ENCODE measurements at places on chromosomes 6 and 20. TPM values are rescaled to one million over a fixed set of nuclear protein-coding genes. Genes with fewer than 3 reads are reported as not detected.

Gene RPP21
- 31.7 TPM for polyA plus RNA-seq

Gene PTPRT
- polyA plus RNA-seq: 1.4 TPM

Gene ZNF343
- polyA plus RNA-seq: 13.1 TPM

Gene PLA2G7
- 0.73 TPM for polyA plus RNA-seq

Gene SYNDIG1
- 6.4 TPM for polyA plus RNA-seq

Gene MAP3K7
- 58.5 TPM for polyA plus RNA-seq

Gene CCDC170
- 2.8 TPM for polyA plus RNA-seq

Gene F13A1
- 58.9 TPM for polyA plus RNA-seq

Gene BPIFA2
- not detected for polyA plus RNA-seq

Gene HLA-G
- 17.0 TPM for polyA plus RNA-seq

Gene HLA-DQA1
- 4.9 TPM for polyA plus RNA-seq

Gene SLC22A7
- 0.23 TPM for polyA plus RNA-seq

Gene LST1
- polyA plus RNA-seq: 7.1 TPM

GRCh38 chr20:24691901-24692351, 222.5 kb downstream of the SYNDIG1 start:
- DNase-seq: no peak

- DNase-seq: peak; percentile 71
Observed at GRCh38 chr6:165884813-165885765, 222.0 kb upstream of the PDE10A start.

DNA sequence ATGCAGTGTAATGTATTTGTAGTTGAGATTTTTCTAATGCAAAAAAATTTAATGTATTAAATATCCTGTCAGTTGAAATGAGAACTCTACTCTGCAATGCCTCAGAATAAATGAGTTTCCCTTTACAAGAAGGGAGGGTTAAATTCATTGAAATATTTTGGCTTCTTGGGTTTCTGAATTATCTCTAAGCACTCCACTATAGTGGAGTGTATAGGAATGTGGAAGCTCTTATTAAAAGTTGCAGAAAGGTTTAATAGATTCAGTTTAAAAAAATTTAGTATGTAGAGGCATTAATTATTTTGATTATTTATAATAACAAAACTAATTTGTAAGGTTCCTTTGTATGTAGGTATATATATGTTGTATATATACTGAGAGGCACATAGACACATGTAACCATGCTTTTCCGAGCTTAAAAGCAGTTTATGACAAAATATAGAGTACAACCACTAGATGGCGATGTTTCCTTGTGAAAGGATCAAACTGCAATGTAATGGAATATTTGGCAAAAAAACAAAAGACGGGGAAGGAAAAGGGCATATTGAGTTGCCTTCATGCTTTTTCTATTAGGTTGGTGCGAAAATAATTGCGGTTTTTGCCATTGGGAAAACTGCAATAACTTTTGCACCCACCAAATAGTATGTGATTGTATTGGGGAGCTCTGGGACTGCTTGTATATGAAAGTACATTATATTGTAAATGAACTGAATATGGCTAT, 144.2 kb downstream of the MYO6 start:
- DNase-seq: peak; percentile 65

DNA sequence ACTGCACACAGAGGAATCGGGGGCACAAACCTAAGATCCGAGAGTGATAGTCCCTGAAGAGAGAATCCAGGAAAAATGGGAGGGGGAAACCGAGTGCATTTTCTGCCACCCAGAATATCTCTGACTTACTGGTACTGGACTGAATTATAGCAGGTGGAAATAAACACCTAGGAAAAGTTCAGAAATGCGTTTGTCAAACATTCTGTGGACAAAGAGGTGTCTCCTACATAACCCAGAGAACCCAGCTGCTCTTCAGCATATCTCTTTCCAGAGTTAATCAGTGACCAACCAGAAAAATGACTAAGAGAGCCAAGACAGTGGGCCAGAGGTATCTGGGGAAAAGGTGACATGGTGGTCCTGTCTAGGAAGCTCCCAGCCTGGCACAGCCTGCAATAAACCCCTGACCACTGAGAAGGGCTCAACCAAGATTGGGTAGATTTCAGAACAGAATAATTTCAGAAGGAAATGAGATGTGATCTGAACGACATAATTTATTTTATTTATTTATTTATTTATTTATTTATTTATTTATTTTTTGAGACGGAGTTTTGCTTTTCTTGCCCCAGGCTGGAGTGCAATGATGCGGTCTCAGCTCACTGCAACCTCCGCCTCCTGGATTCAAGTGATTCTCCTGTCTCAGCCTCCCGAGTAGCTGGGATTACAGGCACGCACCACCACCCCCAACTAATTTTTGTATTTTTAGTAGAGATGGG, 6.0 kb upstream of the VNN1 start:
- DNase-seq: no peak

DNA sequence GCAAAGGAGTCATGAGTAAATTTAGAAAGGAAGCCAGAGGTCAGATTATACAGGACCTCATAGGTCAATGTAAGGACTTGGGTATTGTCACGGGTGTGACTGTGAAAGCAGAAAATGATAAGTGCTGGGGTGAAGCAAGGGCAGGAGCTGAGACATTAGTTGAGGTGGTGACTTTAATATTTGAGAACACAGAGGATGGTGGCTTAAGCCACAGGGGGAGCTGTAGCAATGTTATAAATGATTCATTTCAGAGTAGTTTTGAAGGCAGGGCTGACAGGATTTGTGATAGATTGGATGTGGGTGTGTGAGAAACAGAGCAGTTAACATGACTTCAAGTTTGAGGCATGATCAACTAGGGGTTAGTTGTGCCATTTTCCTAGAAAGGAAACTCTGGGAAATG, 659.9 kb downstream of the EPM2A start:
- DNase-seq: no peak

- DNase-seq: no peak
Observed at GRCh38 chr20:732727-733126, 35.6 kb downstream of the SLC52A3 start.

DNA sequence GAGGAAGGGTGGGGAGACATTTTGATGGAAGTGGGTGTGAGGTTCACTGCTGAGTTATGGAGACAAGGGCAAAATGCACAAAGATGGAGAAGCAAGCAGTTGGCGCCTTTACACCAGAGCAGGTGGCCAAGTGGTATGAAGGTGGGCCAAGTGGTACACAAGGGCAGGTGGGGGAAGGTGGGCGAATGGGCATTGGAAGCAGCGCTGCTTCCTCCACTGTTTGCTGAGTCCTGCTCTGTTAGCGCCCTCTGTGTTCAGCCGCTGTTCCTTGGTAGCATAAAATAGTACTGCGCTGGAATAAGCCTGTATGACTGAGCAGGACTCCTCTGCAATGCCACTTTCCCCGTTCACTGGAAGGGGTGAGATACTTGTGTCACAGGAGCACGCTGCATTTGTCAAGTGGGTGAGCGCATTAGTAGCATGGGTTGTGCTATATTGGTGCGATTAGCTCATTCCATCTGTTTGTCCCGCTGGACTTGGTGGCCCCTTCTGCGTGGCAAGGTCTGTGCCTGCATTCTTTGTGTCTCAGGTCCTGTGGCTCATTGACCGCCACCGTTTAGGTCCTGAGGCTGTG, 116.4 kb downstream of the TOX2 start:
- DNase-seq: no peak

DNA sequence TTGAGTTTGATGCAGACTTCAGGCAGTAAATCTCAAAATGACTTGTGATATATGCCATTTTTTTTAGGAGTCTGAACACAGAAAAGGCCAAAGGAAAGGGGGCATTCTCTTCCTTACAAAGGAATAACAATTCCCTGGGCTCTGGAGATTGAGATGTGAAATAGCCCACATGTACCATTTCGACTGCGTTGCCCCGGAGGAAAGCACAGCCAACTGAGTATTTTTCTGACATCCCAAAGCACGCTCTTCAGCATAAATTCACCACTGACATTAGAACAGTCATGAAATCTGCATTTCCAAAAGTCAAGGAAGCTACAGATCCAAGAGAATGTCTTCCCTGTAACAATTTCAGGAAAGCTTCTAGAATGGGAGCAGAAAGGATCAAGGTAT, 7.8 kb downstream of the ELOVL2 start:
- DNase-seq: no peak

DNA sequence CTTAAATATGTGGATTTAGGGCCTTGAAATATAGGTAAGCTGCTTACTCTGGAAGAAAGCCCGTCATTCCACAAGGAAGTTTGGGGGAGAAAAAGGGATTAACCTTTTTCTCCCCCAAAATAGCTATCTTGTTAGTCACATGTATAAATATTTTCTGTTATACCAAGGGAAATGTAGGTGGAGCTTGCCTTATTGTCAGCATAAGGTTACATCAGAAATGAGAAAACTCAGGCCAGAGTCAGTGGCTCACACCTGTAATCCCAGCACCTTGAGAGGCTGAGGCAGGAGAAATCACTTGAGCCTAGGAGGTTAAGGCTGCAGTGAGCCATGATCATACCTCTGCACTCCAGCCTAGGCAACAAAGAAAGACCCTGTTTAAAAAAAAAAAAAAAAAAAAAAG, 129.9 kb downstream of the LRFN2 start:
- no peak for DNase-seq

DNA sequence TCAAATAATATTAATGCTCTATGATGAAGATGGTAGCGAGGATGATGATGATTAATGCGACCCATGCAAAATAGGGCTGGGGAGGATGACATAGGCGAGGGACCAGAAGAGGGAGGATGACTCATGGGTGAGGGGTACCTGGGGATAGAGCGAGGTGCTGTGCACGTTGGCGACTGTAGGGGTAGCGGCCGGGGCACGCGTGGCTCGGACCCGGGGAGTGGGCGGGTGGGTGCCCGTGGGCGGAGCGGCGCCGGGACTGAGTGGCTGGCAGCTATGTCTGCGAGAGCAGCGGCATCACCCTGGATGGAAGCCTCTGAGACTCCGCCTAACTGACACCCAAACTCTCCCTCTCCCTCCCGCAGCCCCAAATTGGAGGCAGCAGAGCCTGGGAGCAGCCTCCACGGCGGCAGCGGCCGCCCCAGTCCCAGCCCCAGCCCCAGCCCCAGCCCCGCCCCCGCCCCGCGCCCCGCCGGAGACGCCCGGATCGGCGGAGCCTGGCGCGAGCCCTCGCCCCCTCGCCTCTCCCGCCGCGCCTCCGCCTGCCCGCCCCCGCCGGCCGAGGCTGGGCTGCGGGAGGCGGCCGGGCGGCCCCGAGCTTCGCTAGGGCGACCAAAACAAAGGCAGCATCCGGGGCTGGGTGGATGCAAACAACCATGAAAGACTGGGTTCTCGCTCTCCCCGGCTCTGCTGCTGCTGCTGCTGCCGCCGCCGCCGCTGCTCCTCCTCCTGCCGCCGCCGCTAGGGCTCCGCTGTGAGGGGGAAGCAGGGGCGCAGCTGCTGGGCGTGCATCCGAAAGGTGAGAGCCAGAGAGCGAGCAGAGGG, at the start of gene RIMS1:
Gene RIMS1 (plus strand): TSS at position 367 of the 822 bp plus-strand sequence. CDS start 474 bp downstream, outside the sequence.
- no peak for DNase-seq

DNA sequence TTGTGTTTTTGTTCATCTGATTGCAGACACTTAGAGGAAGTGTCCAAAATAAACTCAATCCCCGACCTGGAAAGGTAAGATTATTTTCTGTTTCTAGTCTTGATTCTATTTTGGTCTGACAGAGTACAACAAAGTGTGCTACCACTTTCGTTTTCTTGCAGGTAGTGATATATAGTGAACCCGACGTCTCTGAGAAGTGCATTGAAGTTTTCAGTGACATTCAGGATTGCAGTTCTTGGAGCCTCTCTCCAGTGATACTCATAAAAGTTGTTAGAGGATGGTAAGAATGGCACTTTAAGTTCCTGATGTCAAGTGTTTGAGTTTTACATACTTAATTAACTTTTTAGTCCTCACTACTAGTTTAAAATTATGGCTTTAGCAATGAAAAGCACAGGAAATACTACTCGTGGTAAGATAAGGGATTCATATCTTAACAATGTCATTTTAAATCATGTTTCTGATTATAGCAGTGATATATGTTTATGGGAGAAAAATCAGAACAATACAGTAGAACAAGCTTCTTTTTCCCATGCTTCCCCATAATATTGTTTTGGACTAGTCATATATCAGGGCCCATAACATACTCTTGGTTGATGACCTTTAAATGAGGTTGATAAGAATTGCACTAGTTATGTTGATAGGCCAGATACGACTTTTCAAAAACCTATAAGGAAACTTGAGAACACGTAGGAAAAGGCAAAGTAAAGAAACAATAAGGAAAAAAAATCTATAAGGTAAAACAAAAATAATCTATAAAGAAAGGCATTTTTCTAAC, 104.0 kb downstream of the RTN4IP1 start:
- no peak for DNase-seq

DNA sequence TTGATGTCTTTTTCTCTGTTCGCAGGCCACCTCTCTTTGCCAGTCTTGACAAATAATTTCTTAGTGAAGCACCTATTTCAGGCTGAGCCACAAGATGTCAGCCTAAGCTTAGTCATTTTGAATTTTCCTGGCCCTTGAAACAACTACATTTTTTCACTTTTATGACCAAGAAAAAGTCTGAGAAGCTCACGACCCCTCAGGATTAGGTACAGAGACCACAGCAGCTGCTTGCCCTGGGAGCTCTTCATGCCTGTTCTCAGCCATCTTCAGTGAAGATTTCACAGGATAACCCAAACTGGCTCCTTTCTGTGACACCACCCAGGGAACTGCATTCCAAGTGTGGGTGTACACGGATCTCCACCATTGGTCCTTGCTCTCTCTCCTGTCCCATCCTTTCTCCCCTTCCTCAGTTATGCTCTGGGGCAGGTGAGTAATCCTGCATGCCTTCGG, 38.4 kb upstream of the SPTLC3 start:
- DNase-seq: peak; percentile 36

- no peak for DNase-seq
Observed at GRCh38 chr6:142714951-142715785, 229.8 kb downstream of the HIVEP2 start.

GRCh38 chr6:39087197-39087596, 27.8 kb downstream of the SAYSD1 start:
- DNase-seq: no peak

GRCh38 chr6:79081663-79082062, 3.6 kb upstream of the PHIP start:
- no peak for DNase-seq

DNA sequence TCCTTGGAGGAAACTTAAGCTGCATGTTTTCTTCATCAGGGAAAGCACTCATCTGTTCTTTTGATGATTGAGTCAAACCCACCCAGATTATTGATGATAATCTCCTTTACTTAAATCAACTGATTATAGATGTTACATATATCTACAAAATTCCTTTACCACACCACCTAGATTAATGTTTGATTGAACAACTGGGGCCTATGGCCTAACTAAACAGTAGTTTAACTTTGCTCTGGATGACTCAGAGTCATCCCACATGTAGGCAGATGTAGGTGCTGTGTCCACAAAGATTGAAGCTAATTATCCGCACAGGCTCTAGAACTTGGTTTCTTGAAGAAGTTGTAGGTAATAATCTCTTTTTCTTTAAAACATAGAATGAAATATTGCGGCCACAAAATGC, 42.2 kb downstream of the PKIB start:
- DNase-seq: no peak

GRCh38 chr6:5174244-5174643, 86.5 kb downstream of the LYRM4 start:
- peak; percentile 39 for DNase-seq

- peak; percentile 73 for DNase-seq
Observed at GRCh38 chr20:62768551-62769287, 27.6 kb upstream of the MRGBP start.

- DNase-seq: peak; percentile 84
Observed at GRCh38 chr6:90295854-90296340, 746 bp downstream of the BACH2 start.
